ENCODE measurements at places on chromosomes 16 and 17. TPM values are rescaled to one million over a fixed set of nuclear protein-coding genes. Genes with fewer than 3 reads are reported as not detected.

Gene ZPBP2
- not detected for total RNA-seq

Gene HDAC5
- 68.7 TPM for total RNA-seq

Gene MATCAP1
- 16.9 TPM for total RNA-seq

Gene MARVELD3
- total RNA-seq = not detected

Gene ZNF385C
- 0.31 TPM for total RNA-seq

Gene TNP2
- total RNA-seq = not detected

Gene TMC5
- total RNA-seq = 0.14 TPM

Gene PYY
- not detected for total RNA-seq

GRCh38 chr16:1331712-1332617 is 1.5 kb upstream of the BAIAP3 start:
- DNase-seq = peak; percentile 79

- DNase-seq = peak; percentile 88
Observed at GRCh38 chr17:77392376-77393273, 251.9 kb downstream of the SEC14L1 start.

DNA sequence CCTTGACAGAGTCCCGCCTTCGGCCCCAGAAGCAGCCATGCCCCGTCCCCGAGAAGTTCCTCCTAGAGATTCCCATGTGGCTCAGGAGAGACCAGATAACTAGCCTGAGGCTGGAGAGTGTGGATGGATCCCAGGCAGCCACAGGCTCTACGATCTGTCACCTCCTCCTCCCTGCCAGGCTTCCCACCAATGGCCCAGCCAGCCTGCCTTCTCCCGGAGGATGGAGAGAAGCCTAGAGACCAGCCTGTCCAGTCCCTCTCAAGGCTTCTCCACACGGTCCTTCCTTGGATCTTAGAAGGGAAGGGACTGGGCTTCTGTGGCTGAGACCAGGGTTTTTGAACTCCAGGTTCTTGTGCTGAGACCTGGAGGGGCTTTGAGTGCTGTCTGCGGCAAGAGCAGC is 1.6 kb upstream of the SMTNL2 start:
- DNase-seq = peak; percentile 21

DNA sequence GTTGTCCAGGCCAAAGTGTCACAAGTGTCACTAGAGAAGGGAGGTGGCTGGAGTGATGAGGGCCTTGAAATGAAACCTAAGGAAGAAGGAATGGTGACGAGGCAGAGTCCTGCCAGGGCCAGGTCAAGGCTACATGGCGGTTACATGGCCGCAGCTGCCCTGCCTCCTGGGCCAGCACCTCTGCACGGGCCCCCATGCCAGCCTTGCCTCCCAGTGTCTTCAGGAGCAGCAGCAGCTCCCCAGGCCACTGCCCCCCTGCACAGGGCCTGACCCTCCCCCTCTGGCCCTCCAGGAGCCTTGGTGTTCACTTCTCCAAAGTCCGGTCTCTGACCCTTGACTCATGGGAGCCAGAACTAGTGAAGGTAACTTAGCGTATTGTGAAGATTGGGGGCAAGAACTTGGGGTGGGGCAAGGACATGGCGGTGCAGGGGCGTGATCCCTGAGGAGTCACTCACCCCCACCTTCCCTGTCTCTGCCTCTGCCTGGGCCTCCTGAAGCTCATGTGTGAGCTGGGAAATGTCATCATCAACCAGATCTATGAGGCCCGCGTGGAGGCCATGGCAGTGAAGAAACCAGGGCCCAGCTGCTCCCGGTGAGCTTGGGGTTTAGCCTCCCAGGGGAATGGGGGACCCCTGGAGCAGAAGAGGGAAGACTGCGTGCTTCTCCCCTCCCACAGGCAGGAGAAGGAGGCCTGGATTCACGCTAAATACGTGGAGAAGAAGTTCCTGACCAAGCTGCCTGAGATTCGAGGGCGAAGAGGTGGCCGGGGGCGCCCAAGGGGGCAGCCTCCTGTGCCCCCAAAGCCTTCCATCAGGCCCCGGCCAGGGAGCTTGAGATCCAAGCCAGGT is 4.1 kb upstream of the KCTD11 start:
- DNase-seq = no peak

DNA sequence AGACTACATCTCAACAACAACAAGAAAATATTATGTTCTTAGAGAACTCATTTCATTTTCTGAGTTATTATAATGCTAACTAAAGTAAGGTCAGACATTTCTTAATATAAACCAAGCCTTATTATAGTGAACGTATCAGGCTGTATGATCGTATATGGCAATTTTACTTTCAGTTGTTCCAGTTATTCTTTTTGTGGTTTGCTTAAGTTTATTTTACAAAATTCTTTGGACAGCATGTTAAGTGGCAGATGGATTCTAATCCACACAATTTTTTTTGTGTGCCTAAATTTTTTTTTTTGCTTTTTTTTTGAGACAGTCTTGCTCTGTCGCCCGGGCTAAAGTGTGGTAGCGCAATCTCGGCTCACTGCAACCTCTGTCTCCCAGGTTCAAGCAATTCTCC is 59.0 kb downstream of the VMP1 start:
- DNase-seq = no peak

- no peak for DNase-seq
Observed at GRCh38 chr16:2827831-2828520, 2.1 kb upstream of the ZG16B start.

GRCh38 chr17:80105762-80106161 is 4.4 kb downstream of the GAA start:
- no peak for DNase-seq

DNA sequence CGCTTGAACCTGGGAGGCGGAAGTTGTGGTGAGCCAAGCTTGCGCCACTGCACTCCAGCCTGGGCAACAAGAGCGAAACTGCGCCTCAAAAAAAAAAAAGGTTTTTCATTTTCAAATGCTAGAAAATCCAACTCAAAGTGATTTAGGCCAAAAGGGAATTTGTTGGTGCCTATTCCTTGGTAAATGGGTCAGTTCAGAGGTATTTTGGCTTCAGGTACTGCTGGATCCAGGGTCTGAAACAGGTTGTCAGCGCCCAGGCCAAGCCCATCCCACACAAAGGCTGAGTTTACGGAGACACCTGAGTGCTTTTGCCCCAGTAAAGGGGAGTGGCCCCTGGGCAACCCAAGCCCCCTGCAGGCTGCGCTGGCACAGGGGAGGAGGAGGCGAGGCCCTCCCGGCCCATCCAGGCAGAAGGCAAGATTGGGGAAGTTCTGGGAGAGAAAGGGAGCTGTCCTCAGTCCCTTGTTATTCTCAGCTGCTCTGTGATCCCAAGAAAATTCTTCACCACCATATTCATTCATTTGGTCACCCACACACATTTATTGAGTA is 8.5 kb upstream of the JPH3 start:
- DNase-seq = no peak

DNA sequence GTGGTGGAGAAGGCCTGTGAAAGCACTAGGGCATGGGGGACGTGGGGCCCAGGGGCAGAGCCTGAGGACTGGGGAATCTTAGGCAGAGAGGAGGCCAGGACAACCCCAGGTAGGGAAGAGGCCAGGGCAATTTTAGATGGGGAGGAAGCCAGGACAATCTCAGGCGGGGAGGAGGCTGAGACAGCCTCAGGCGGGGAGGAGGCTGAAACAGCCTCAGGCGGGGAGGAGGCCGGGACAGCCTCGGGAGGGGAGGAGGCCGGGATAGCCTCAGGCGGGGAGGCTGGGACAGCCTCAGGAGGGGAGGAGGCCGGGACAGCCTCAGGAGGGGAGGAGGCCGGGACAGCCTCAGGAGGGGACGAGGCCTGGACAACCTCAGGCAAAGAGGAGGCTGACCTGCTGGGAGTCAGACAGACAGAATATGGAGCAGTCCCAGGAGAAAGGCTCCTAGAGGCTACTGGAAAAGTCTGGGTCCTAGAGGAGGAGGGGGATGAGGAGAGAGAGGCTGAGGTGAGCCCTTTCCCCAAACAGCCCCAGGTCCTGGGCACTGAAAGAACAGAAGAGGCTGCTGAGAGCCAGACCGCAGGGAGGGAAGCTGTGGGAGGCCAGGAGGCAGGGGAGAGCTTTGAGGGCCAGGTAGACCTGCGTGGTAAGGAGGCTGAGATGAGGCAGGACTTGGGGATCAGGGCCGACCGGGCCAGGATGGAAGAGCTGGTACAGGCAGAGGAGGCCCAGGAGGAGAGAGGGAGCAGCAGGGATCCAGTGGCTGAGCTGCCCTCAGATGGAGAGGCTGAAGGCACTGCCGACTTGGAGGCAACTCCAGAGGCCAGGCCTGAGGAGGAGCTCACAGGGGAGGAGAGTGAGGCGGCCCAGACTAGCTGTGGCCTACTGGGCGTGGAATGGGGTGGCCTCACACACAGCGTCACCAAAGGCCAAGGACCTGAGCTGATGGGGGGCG is 1.6 kb downstream of the APOBR start:
- DNase-seq = no peak

GRCh38 chr17:78558181-78558850 is 18.9 kb downstream of the DNAH17 start:
- DNase-seq = peak; percentile 20

DNA sequence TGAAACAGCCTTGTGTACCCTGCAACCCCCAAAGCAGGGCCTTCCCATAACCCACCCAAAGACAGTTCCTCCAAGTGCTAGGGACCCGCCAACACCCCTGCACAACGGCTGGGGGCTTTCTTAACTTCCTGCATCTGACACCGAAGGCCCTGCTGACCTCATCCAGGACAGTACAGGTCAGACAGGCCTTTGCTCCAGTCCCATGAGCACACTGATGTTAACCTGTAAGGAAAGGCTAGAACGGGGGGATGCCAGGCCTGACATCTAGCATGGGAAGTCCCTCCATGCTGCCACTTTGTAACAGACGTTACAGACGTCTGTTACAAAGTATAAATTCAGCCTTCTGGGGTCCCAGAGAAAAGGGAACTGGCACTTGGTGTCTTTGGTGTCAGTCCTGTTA is 369.1 kb downstream of the CPPED1 start:
- DNase-seq = no peak

DNA sequence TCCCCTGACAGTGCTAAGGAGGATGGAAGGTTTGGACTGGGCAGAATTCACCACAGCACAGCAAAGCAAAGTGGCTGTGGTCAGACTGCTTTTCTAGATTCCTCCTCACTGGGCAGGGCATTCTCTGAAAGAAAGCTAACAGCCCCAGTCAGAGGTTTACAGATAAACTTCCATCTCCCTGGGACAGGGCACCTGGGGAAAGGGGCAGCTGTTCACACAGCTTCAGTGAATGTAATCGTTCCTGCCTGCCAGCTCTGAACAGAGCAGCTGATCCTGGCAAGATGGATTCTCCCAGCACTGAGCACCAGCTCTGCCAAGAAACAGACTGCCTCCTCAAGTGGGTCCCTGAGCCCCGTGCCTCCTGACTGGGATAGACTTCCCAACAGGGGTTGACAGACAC is 42.4 kb upstream of the KIF2B start:
- DNase-seq = no peak

DNA sequence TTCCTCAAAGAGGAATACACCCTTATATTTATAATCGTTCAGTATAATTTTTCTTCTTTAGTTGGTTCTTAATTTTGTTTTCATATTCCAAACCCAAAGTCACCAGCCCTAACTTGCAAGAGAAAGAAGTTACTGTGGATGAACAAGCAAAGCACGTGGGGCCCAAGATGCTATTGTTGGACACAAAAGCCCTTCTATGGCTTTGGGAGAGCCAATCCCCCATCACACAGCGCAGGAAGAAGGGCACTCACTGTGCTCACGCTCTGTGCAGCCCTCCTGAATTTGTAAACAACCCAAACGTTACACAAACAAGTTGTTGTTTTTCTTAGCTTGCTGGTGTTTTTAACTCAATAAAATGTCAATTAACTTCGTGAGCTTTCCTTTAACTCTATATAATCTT is 22.5 kb downstream of the SPPL2C start:
- no peak for DNase-seq

DNA sequence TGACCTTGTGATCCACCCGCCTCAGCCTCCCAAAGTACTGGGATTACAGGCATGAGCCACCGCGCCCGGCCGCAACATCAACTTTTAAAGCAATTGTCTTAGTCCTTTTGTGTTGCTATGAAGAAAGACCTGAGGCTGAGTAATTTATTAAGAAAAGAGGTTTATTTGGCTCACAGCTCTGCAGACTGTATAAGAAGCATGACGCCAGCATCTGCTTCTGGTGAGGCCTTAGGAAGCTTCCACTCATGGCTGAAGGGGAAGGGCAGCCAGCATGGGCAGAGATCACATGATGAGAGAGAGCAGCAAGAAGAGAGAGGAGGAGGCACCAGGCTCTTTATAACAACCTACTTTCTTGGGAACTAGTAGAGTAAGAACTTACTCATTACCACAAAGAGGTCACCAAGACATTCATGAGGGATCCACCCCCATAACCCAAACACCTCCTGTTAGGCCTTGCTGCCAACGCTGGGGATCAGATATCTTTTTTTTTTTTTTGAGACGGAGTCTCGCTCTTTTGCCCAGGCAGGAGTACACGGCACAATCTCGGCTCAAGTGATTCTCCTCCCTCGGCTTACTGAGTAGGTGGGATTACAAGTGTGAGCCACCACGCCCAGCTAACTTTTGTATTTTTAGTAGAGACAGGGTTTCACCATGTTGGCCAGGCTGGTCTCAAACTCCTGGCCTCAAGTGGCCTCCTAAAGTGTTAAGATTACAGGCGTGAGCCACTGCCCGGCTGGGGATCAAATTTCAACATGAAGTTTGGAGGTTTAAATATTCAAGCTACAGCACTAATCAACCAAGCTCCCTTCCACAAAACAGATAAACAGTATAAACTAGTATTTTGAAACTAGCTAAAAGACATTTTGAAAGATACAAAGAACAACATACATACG is 21.4 kb upstream of the GPT2 start:
- no peak for DNase-seq

GRCh38 chr17:67047382-67047781 is 3.0 kb downstream of the CACNG1 start:
- DNase-seq = no peak

DNA sequence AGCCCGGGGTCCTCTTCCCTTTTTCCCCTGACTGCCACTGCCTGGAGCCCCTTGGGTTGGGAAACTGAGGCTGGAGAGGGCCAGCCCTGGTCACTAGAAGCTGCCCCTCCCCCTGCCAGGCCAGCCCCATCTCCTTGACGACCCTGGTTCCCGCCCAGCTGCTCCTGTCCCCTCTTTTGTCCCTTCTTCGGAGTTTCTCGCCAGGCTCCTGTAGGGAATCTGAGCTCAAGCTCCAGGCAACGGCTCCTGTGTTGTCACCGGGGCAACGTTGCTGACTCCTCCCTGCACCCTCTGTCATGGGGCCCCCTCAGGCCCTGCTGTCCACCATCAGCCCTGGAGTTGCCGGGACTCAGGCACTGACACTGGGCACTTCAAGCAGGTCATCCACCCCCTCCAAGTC is 5.7 kb downstream of the LLGL1 start:
- DNase-seq = no peak

GRCh38 chr17:2277429-2278170 is 26.0 kb downstream of the SMG6 start:
- DNase-seq = no peak

- no peak for DNase-seq
Observed at GRCh38 chr16:74622005-74622404, 15.1 kb upstream of the GLG1 start.

- DNase-seq = no peak
Observed at GRCh38 chr17:30939051-30939689, 17.4 kb downstream of the ADAP2 start.

DNA sequence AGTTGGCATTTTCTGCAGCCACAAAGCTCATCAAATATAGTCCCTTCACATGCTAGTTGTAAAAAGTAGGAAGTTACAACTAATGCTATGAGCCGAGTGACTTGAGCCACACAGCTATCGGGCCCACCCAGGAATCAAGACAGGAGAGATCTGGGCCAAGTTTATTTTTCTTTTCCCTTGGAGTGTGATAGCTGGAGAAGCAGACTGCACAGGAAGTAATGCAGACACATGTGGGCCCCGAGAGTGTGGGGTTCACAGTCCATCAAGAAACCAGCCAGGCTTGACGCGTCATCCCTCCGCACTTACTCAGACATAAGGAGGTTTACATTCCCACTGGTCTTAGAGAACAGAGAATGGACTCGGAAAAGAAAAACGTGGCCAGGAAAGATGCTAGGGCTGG is 403.1 kb upstream of the CDH11 start:
- peak; percentile 39 for DNase-seq
